Stimulated activated CD8-positive, alpha-beta memory T cell treated with anti-CD3 and anti-CD28 coated beads, Interleukin-15, amount 100 ng/mL, for 24 hours (primary cell): ENCODE measurements at places on chromosomes 4 and X.

- DNase-seq = no peak
These were observed 190.4 kb downstream of the RBMX2 start for GRCh38 chrX:130592204-130592603.

DNA sequence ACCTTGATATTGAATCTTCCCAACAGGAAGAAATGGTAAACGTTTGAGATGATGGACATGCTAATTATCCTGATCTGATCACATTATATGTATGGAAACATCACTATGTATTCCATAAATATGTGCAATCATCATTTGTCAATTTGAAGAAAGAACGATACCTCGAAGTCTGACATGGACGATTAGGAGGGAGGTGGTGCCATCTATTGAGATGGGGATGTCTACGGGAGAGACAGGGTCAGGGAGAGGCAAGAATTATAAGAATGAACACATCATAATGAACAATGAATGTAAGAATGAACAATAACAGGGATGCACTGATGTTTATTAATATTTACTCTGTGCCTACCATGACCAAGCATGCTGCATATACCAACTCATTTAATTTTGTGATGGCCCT is 93.7 kb upstream of the SOD3 start:
- no peak for DNase-seq

- DNase-seq = no peak
These were observed 45.1 kb downstream of the IGFBP7 start for GRCh38 chr4:57064811-57065711.

DNA sequence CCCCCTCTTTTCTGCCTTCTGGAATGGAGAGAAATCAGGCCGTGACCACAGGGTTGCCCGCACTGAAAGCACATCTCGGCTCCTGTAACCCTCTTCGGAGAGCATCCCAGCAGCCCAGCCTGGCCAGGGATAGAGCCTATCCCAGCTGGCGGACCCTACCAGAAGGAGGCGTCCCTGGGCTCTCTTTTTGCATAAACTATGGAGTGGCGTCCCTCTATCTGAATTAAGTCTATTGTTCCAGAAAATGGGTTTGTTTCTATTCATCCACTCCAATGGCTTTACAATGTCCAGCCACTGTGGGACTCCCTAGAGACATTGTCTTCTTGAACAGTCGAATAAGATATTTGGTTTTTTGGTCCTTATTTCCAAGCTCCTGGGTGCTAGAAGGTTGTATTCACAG is 689 bp upstream of the NHSL2 start:
- DNase-seq = no peak

- DNase-seq = no peak
These were observed 273.4 kb downstream of the HS3ST1 start for GRCh38 chr4:11155208-11155867.

- no peak for DNase-seq
These were observed 307 bp downstream of the ATG4A start for GRCh38 chrX:108091878-108092291.

- no peak for DNase-seq
These were observed 8.0 kb downstream of the SFRP2 start for GRCh38 chr4:153780876-153781275.

DNA sequence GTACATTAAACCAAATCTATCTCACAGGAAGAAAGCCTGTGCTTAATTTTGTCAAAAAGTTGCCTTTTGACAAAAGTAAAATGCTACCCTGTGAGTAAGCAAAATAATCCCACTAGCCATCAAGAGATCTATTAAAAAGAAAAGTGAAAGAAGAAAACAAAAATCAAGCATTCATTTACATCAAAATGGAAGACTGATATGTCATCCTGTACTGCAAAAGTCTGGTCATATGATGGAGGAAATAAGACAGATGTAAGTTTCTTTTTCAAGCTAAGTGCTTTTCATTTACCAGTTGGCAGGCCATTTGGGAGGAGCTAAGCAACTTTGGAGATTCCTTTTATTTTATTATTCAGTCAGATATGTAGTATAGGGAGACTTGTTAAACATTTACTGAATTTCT is 387.4 kb downstream of the SPOCK3 start:
- no peak for DNase-seq

GRCh38 chrX:45621376-45622041 is 420.8 kb upstream of the DIPK2B start:
- DNase-seq = no peak

DNA sequence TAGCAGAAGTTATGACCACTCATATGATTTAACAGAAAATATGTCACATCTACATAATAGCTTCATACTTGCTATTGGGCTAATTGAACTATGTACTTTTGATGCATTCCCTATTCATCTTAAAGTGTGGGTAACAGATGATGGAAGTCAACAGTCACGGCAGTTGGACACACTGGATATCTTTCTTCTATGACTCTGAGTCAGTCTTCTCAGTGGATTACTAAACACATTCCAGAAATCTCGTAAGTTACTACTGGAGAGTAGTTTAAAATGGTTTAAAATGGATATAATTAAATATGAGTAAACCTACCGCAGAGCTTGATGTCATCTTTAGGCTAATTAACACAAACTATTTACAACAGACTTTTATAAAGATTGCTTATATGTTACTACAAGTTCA is 30.1 kb upstream of the CFAP299 start:
- no peak for DNase-seq

DNA sequence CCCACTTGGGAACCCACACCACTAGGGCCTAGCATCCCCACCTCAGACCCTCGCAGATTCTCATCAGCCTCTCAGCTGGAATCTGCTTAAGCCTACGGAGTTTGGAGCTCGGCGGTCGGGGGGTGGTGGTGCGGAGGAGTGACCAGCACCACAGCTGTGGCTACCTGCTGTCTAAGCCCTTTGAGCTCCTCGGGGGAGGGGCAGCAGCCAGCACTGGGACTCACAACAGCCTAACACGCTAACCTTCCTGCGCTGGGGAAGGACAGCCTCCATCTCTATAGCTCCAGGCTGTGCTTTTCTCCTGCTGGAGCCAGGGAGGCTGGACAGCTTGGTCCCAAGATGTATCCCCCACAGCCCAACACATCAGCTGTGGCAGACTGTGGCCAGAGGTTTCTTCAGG is 281.5 kb downstream of the USP46 start:
- no peak for DNase-seq

DNA sequence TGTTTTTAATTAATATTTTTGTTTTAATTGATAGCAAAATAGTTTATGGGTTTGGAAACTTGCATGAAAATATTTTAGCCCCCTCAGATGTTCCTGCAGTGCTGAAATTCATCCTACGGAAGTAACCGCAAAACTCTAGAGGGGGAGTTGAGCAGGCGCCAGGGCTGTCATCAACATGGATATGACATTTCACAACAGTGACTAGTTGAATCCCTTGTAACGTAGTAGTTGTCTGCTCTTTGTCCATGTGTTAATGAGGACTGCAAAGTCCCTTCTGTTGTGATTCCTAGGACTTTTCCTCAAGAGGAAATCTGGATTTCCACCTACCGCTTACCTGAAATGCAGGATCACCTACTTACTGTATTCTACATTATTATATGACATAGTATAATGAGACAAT is 40.4 kb downstream of the MAP7D3 start:
- no peak for DNase-seq

GRCh38 chr4:61451935-61452334 is 251.8 kb downstream of the ADGRL3 start:
- no peak for DNase-seq

DNA sequence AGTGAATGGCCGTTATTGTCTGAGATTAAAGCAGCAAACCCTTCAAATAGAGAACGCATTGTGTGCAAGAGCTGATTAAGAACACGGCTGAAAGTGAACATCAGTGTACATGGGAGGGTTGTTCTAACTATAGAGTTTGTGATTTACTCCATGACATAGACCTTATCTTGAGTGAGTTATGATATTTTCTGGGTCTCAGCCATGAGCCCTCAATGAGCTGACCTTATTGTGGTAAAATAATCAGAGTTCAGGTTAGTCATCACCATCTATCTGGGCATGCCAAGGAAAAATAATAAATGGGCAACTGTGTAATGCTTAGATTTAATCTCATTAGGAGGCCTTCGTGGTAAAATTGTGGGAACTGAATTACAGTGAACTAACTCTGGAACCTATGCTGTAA is 33.2 kb upstream of the CLDN24 start:
- DNase-seq = no peak

GRCh38 chr4:57231781-57232180 is 121.6 kb upstream of the IGFBP7 start:
- no peak for DNase-seq

- no peak for DNase-seq
These were observed 151.0 kb downstream of the C4orf33 start for GRCh38 chr4:129246910-129247461.

DNA sequence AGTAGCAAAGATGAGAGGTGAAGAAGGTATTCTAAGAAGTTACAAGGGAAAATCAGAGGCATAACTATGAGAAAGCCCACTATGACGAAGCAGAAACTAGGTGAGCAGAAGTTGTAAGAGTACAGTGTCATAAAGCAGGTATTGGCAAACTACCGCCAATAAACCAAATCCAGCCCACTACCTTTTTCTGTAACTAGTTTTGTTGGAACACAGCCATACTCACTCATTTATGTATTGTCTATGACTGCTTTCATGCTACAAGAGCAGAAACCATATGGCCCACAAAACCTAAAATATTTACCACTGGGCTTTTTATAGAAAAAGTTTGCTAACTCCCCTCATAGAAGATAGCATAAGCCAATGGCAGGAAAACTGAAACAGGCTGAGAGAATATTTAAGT is 31.8 kb upstream of the ZCCHC13 start:
- no peak for DNase-seq

- no peak for DNase-seq
These were observed 234.1 kb upstream of the PGRMC2 start for GRCh38 chr4:128521648-128522111.

DNA sequence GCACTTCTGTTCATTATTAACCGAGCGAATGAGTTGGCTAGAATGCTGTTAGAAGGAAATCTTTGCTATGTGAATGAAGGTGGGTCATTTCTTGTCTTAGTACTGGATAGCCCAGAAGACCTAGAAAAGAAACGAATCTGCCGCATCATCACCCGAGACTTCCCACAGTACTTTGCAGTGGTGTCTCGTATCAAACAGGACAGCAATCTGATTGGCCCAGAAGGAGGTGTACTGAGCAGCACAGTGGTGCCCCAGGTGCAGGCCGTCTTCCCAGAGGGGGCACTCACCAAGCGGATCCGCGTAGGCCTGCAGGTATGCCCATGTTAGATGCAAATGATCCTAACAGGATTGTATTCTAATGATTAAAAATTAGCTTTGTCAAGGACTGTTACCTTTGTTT is 286.3 kb downstream of the ANK2 start:
- DNase-seq = no peak

DNA sequence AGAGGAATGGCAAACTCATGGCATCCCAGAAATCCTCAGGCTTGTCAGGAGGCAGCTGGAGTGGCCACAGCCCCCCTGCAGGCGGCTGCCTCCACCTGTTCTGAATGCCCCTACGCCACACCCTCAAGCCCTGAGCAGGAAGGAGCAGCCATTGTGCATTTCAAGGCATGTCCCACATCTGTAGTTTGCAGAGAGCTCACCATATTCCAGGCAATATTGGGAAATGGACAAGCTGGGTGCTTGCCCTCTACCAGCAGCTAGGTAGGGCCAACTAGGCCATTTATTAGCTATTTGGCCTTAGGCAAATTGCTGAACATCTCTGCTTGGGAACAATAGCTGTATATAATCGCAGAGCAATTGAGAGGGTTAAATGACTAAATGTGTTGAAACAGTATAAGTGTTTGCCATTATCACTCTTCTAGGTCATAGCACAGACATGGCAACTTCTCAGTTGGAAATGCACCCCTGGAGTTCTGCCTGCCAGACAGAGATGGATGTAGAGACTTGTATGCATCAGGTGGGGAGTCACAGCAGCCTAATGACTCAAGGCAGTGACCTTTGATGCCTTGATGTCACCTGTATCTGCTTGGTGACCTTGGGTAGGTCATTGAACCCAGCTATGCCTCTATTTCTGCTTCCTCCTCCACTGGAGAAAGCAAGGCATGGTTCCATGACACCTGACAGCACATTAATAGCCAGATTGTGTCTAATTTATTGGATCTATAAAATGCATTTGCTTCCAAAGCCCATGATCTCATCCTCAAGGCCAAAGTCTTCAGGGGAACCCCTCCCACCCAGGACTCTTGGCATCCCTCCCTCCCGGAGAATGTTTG is 52.8 kb downstream of the FHDC1 start:
- DNase-seq = no peak

DNA sequence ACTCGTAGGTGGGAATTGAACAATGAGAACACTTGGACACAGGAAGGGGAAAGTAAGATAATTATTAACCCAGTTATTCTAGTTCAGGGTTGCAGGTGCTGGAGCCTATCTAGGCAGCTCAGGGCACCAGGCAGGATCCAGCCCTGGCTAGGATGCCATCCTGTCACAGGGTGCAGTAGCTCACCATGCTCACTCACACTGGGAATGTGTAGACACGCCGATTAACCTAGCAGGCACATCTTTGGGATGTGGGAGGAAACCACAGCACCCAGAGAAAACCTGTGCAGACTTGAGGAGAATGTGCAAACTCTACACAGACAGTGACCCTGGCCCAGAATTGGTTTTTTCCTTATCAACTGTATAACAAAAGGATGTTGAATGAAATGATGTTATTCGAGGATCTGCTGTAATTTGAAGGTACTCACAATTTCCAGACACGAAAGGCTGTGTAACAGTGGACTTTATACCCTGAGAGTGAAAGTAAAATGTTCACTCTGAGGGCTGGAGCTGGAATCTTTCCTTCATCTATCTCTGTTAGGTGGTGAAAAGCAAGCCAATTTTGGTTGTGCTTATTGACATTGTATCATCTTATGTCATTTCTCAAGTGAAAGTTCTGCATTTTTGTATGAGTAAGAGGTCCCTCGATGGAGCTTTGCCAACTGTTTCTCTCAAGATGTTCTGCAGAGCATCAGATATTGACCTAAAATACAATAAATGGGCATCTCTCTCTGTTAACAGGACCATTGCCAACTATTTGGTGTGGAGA is 78.8 kb downstream of the PHEX start:
- no peak for DNase-seq

DNA sequence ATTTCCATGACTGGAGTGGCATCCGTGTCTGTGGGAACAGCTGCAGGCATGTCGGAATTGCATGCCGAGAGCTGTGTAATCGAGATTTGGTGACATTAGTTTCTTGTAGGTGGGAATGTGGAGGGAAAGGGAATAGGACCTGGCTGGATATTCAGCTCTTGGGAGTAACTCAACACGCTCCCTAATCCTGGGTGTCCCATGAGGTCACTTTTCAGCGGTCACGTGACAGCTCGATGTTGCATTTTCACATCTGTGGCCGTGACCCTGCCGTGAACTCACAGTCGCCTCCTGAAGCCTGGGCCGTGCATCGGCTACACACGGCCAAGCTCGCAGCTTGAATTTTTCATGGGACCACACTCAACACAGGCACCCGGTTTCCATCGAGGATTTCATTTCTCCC is 25.8 kb upstream of the PSAPL1 start:
- no peak for DNase-seq

DNA sequence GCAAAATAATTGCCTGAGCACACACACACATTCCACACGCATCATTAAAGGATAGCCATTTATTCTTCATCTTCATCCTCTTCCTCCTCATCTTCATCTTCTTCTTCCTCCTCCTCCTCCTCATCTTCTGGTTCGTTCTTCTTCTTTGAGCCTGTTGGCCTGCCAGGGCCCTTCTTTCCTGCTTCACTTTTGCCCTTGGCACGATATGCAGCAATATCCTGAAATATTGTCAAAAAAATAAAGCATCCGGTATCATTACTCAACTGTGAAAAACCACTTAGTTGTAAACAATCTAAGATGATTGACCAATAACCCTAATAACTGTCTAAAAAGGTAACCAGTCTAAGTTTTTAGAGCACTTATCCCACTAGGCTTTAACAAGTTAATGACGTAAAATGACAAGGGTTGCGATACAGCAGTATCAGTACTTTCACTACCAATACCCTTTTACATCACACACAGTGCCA is 2.1 kb downstream of the HMGB2 start:
- no peak for DNase-seq
